Peyer's patch (tissue), 4 donors: ENCODE measurements at places on chromosomes 2 and 18. TPM values are rescaled to one million over a fixed set of nuclear protein-coding genes. Genes with fewer than 3 reads are reported as not detected.

EMX1 gene
- total RNA-seq: 1.1 TPM

GPR45 gene
- total RNA-seq: not detected

SAG gene
- total RNA-seq: not detected

GRCh38 chr2:69693059-69693774 lies 48.7 kb upstream of the ANXA4 start:
- H3K4me1 ChIP-seq: peaks cover 9% of the 10 kb centered on the region
- no peaks in the 10 kb centered on the region for H3K36me3 ChIP-seq

DNA sequence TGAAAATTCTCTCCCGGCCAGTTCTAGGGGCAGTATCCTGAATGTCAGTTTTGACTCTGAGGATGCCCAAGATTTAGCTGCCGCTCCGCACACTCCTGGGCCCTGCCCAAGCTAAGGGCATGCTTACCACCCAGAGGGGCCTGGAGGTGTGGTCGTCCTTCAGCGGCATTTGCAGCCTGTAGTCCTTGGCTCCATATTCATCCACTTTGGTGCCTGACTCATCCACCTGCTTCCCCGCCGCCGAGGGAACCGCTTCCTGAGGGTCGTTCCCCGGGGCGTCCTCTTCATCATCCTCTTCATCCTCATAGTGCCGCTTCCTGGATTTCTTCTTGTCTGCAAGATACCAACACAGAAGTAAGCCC lies 577 bp downstream of the ERCC3 start:
- H3K4me1 ChIP-seq: no peaks in the 10 kb centered on the region
- H3K27me3 ChIP-seq: no peaks in the 10 kb centered on the region
- H3K36me3 ChIP-seq: no peaks in the 10 kb centered on the region
- peak overlapping the region; percentile 80 for H3K4me3 ChIP-seq
- H3K27ac ChIP-seq: peak overlapping the region; percentile 71

DNA sequence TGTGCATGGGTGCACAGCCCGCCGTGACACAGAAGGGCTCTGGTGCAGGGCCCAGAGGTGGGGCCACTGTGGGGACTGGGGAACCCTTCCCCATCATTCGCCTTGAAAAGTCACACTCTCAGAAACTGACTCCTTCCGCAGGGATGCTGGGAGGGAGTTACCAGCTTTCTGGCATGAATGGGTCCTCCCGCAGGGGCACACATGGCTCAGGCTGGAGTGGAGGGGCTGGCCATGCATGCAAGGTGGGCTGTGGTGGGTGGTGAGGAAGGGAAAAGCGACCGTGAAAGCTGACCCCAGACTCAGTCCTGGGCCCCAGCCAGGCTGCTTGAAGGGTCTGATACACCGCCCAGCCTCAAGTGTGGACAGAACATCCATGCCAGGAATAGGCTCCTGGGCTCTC lies 201.1 kb downstream of the TNS1 start:
- H3K4me3 ChIP-seq: no peak overlapping the region
- H3K36me3 ChIP-seq: peaks cover 19% of the 10 kb centered on the region
- H3K27ac ChIP-seq: no peak overlapping the region
- no peaks in the 10 kb centered on the region for H3K4me1 ChIP-seq

GRCh38 chr2:197786010-197786877 lies 1.1 kb upstream of the BOLL start:
- H3K27ac ChIP-seq: no peak overlapping the region
- H3K27me3 ChIP-seq: peaks cover 9% of the 10 kb centered on the region

- H3K27me3 ChIP-seq: no peaks in the 10 kb centered on the region
- no peaks in the 10 kb centered on the region for H3K36me3 ChIP-seq
- DNase-seq: no peak
- no peak overlapping the region for H3K4me3 ChIP-seq
- peaks cover 3% of the 10 kb centered on the region for H3K4me1 ChIP-seq
- H3K27ac ChIP-seq: no peak overlapping the region
These were observed 67.3 kb downstream of the CAMKMT start for GRCh38 chr2:44429034-44429433.

- peak overlapping the region; percentile 48 for H3K27ac ChIP-seq
- no peaks in the 10 kb centered on the region for H3K36me3 ChIP-seq
- no peaks in the 10 kb centered on the region for H3K27me3 ChIP-seq
- peak overlapping the region; percentile 82 for H3K4me3 ChIP-seq
These were observed 1.4 kb downstream of the DNMT3A start for GRCh38 chr2:25340181-25340921.

GRCh38 chr18:9506046-9506792 lies 30.9 kb downstream of the RALBP1 start:
- no peak for DNase-seq
- no peaks in the 10 kb centered on the region for H3K4me1 ChIP-seq
- no peaks in the 10 kb centered on the region for H3K36me3 ChIP-seq
- H3K4me3 ChIP-seq: no peak overlapping the region
- H3K27me3 ChIP-seq: no peaks in the 10 kb centered on the region

- no peak for DNase-seq
- no peaks in the 10 kb centered on the region for H3K36me3 ChIP-seq
- no peak overlapping the region for H3K4me3 ChIP-seq
These were observed 771.5 kb downstream of the GALR1 start for GRCh38 chr18:78021196-78021595.

DNA sequence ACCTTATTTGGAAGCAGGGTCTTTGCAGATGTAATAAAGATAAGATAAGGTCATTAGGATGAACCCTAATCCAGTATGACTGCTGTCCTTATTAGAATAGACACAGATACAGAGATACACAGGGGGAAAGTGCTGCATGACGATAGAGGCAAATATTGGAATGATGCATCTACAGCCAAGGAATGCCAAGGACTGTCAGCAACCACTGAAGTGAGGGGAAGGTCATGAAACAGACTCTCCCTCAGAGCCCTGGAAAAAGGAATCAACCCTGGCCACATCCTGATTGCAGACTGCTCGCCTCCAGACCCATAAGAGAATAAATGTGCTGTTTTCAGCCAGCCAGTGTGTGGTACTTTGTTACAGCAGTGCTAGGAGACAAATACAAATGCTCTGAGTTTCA lies 14.8 kb downstream of the TMEM237 start:
- no peaks in the 10 kb centered on the region for H3K27me3 ChIP-seq
- H3K27ac ChIP-seq: no peak overlapping the region
- H3K36me3 ChIP-seq: no peaks in the 10 kb centered on the region
- H3K4me3 ChIP-seq: no peak overlapping the region
- no peak for DNase-seq
- no peaks in the 10 kb centered on the region for H3K4me1 ChIP-seq

DNA sequence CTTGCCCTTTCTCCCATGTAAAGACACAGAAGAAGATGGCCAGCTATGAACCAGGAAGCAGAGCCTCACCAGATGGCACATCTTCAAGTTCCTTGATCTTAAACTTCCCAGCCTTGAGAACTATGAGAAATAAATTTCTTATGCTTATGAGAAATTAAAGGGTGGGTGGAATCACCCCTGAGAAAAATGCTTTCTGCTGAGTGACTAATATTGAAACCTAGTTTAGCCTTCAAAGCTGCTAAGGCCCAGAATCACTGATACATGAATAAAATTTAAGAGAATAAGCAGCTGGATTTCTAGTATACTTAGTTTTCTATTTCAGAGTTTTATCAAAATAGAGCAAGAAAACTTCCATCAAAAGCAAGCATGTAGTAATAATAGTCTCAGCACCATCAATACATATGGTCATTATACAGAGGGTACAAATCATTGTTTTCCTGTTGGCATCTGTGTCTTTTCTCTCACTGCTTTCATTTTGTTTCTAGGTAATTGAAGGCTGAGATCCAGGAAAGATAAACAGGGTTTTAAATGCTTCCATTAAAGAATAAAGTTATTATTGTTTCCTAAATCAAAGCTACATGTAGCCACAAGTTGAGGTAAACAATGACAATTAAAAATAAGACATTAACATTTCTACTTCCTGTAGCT lies 53.3 kb upstream of the COL5A2 start:
- H3K4me3 ChIP-seq: no peak overlapping the region
- H3K4me1 ChIP-seq: no peaks in the 10 kb centered on the region
- no peak overlapping the region for H3K27ac ChIP-seq
- H3K36me3 ChIP-seq: no peaks in the 10 kb centered on the region
- DNase-seq: no peak

GRCh38 chr18:62711781-62712180 lies 3.6 kb upstream of the PHLPP1 start:
- H3K4me3 ChIP-seq: no peak overlapping the region
- no peak for DNase-seq
- H3K36me3 ChIP-seq: no peaks in the 10 kb centered on the region
- H3K27me3 ChIP-seq: no peaks in the 10 kb centered on the region
- H3K4me1 ChIP-seq: peaks cover 4% of the 10 kb centered on the region
- no peak overlapping the region for H3K27ac ChIP-seq

DNA sequence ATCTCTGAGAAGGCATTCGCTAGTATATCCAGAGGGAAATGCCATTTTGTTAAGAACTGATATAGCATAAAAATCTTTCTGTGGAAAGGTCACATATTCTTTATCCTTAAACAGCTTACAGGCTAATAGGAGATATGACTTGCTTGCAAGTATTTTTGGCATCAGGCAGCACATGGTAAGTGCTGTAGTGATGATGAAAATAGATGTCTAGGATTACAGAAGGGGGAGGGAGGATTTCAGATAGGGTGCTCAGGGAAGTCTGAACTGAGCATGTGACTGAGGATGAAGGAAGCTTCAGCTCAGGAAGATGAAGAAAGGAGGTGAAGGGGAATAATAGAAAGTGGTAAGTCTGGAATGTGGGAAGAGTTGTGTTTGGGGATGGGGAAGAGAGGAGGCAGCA lies 158.5 kb upstream of the NOSTRIN start:
- no peaks in the 10 kb centered on the region for H3K4me1 ChIP-seq
- H3K36me3 ChIP-seq: no peaks in the 10 kb centered on the region
- no peak overlapping the region for H3K4me3 ChIP-seq
- DNase-seq: no peak
- no peaks in the 10 kb centered on the region for H3K27me3 ChIP-seq
